ENCODE measurements at places on chromosomes 2 and 18.

- DNase-seq: no peak
Observed at GRCh38 chr2:208064220-208064961, 39.1 kb upstream of the PLEKHM3 start.

- DNase-seq: no peak
Observed at GRCh38 chr2:29650631-29651097, 270.7 kb downstream of the ALK start.

DNA sequence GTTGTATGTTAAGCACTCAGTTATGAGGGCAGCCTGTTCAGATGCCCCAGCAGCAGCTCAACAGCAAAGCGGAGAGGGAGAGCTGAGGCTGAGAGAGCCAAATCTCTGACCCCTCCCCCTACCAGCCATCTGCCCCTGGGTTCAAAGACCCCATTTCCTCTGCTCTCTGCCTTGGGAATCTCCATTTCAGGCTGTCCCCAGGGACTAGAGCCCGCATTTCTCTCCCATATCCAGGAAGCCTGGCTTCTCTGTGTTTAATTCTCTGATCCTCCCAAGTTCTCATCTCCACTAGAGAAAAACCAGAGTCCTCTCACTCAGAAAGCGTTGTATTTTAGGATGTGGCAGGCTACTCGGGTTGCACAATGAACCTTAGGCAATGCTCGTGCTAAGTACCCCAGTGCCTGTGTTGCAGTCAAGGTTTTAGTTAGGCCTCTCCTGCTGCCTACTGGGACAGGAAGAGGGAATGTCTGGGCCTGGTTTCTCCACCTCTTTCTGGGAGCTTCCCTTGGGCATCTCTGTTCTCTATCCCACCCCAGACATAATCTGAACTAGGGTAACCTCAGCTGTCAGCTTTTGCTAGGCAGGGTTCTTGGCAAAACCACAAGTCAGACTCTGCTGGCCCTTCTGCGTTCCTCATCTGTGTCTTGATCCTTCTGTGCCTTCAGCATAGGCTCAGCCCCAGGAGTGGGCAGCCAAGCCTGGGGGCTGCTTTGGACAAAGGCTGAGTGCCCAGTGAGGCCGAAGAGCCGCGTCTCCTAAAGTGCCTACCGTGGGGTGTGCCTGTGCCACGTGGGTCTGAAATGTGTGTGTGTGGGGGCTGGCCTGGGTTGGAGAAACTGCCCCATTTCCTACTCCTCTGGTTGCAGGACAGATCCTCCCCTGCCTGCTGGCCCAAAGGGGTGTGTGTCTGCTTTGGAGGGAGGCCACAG lies 96.8 kb downstream of the STPG4 start:
- DNase-seq: no peak

DNA sequence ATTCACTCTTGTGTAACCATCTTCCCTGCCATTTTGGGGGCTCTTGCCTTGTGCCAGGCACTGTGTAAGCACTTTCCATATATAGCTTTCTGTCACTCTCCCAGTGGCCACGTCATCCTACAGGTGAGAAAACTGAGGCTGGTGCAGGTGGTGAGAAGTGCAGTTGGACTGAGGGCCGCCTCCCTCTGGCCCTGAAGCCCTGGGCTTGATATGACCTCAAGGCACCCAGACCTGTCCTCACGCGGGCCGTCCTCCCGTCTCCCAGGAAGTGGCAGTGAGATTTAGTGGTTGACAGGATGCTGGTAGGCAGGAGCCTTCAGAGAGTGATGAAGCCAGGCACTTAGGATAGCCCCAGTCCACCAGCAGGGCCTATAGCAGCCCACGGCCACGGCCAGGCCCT lies 30.5 kb downstream of the MAL start:
- no peak for DNase-seq

DNA sequence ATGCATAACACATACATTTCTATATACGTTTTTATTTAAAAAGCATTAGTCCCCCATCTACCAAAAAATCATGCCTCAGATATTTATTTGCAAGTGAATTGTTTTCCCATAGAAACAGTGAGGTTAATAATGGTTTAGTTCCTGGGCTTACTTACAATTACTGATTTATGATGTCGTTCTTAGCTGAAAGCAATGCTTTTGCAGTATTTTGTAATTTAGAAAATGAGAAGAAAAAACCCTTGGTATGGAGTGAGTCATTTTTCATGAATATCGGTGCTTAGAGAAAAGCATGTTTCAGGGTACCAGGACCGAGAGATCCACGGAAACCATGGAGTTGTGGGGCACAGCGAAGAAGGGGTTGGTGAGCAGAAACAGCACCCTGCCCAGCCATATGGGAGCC lies 12.0 kb upstream of the CDK15 start:
- no peak for DNase-seq

DNA sequence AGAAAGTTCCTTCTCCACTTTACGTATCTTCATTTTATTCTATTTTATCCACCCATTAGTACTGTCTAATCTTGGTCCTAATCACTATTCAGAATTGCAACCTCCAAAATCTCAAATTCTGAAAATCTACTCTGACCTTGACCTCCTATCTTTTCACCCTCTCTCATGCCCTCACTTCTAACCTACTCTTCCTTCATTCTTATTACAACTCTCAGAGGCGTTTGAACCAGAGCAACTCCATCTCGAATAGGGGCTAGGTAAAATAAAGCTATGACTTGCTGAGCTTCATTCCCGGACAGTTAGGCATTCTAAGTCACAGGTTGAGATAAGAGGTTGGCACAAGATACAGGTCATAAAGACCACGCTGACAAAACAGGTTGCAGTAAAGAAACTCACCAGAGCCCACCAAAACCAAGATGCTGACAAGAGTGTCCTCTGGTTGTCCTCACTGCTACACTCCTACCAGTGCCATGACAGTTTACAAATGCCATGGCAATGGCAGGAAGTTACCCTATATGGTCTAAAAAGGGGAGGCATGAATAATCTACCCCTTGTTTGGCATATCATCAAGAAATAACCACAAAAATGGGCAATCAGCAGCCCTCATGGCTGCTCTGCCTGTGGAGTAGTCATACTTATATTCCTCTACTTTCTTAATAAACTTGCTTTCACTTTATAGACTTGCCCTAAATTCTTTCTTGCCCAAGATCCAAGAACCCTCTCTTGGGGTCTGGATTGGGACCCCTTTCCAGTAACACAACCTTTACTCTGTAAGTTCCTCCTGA lies 11.4 kb downstream of the CCDC88A start:
- DNase-seq: no peak

GRCh38 chr2:129813404-129813803 lies 166.1 kb upstream of the RAB6C start:
- no peak for DNase-seq

DNA sequence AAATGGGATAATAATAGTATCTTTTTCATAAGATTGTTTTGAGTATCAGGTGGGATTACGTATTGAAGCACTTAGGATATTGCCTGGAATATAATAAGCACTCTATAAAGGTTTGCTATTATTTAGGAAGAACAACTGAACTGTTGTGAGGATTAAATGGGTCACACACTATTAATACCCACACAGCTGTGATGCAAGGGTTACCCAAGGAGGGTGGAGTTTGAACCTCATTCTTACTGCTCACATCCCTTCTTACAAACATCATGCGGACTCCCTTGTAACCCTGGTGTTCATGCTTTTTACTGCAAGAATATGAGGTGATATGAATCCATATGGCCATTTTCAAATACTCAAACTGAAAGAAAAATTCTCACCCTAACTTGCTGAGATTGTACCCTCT lies 113.5 kb downstream of the KCTD1 start:
- DNase-seq: no peak

- no peak for DNase-seq
Observed at GRCh38 chr2:54409752-54410151, 46.4 kb upstream of the SPTBN1 start.

DNA sequence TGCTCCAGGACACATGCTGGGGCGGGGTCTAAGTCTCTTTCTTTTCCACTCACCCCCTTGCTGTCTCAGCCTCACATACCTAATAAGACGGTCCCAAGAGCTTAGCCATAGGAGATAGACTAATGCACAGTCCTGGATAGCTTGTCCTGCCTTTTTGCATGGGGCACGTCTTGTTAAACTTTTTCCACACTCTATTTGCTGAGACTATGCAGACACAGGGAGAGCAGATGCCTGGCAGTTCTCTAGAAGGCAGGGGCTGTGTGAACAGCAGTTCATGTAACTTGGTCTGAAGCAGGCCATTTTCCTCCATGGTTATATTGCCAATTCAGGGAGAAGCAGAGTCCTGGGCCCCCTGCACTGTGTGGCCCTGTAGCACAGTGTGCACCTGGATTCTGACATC lies 142.1 kb downstream of the SEPTIN10 start:
- DNase-seq: no peak

DNA sequence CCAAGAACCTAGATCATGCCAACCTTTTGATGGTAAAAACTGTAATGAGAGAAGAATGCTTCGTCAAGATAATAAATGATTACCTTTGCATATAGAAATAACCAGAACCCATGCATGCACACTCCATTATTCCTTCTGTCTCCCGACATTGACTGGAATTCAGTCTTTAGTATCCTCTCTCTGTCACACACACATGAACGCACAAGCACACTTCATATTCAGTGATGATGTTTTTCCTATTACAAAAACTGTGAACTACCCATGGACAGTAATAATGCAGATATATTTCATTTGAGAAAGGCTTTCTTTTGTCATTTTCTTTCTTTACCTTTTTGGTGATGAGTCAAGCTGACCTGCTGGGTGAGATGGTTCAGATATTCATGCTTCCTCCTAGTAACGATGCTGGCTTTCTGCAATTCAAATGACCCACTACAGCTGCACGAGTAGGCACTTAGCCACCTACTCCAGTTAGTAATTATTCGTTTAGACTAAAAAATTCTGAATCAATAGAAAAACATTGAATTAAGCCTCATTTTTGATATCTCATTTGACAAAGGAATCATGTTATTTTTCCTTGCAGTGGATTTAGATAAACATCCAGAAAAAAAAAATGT lies 382.2 kb downstream of the TGIF1 start:
- no peak for DNase-seq

DNA sequence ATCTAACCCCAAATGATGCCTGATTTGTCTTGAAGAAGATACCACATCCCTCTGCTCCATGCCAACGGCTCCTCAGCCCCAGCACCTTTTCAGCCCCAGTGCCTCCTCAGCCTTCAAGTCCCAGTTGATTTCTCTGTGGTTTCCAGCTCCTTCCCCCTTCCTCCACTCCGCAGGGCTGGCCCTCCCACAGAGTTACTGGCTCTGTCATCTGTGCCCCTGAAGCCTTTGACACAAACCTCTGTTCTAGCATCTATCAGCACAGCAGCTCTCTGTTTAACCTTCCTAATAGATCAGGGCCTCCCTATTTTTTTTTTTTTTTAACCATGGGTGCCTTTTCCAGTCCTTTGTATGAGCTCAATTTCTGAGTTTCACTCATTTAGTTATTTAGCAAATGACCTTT lies 201.3 kb upstream of the CXCR4 start:
- DNase-seq: no peak

- DNase-seq: no peak
Observed at GRCh38 chr2:163698857-163699256, 37.0 kb downstream of the FIGN start.

DNA sequence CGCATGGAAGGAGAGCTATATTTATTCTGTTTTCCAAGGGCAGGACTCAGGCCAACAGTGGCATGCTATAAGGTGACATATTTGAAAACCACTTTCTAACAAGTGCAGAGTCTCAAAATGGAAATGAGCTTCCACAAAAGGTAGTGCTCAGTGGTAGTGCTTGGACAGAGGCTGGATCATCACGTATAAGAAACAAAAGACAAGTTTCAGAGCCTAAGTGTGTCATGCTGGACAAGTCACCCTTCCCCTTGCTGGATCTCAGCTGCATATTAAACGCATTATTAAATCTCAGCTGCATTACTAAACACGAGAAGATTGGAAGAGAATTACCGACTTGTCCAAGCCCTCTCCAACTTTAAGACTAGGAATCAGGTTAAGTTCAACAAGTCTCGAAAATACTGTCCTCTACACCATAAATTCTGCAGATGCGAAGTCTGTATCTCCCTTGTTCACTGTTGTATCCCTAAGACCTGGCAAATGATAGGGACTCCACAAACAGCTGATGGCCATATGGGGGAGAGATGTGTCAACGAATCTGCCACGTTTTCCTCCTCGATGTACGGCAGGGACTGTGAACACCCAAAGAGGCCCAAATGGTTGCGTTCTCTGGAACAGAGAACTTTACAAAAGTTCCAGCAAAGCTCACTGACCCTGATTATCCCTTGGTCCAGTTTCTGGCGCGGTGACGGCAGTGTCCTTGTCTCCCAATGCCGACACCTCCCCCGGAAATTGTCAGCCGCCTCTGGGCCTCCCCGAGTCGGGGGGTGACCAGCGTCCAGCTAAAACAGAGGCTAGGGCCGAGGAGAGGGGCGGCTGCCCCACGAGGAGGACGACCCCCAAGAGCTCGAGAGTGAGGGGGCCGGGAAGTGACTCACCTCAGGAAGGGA lies 611 bp downstream of the NOL10 start:
- peak; percentile 5 for DNase-seq

GRCh38 chr2:134693359-134694330 lies 25.2 kb downstream of the TMEM163 start:
- DNase-seq: no peak

DNA sequence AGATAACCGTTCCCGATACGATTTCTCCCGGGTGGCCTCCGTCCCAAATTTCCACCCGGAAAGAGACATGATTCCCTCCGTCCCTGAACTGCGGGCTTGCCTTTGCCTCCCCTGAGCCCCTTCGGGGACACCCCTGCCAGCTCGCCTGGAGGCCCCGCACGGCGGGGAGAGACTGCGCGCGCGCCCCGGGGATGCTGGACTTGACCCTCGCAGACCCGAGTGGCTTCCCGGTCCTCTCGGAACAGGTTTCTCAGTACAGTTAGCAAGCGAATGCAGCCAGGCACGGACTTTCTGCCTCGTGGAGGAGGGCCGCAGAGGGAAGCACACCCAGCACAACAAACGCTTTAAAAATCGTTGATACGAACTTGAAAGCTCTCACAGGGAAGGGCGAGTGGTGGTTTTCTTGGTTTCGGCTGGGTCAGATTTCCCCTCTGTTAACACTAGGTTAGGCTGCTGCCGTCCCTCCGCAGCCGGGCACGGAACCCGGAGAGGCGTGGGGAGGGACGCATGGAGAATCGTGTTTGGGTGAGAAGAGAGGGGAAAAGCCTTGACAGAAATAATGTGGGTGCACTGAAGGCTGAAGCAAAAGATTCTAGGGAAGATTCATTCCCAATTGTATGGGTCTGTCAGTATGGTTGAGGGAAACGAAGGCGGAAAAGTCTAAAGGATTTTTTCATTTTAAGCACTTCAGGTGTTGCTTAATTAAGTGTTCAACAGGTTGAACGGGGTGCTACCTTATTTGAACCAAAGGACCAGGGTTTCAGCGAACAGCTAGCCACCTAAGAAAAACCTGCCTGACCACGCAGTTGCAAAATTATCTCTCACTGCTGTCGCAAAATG lies 916 bp downstream of the TNFRSF11A start:
- no peak for DNase-seq

All from effector memory CD8-positive, alpha-beta T cell (primary cell).